ENCODE measurements at places on chromosomes 3 and 15. TPM values are rescaled to one million over a fixed set of nuclear protein-coding genes. Genes with fewer than 3 reads are reported as not detected.

Gene SUSD5
- total RNA-seq, result 3.8 TPM

Gene PLCH1
- total RNA-seq, result 1.0 TPM

Gene RSL24D1
- 101 TPM for total RNA-seq

Gene PGBD4
- total RNA-seq, result 1.5 TPM

Gene GOLGA8R
- total RNA-seq, result 0.29 TPM

Gene NUDT16
- total RNA-seq, result 6.7 TPM
